Trophoblast cell (in vitro differentiated cells and primary cell): ENCODE measurements at places on chromosomes 7 and 10.

DNA sequence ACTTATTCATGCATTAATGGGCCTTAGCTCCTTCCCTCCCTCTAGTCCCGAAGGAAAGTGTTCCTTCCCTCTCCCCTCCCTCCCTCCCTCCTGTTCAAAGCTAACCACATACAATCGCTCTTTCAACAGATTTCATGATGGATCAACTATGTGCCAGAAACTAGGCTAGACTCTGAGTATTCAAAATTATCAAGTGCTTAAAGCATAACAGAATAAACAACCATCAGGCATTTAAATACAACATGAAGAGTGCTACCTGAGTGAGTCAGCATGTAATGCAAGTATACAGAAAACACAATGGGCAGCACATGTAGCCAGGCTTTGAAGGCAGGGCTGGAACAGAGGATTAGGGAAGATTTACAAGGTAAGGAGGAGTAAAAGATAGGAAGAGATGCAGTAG is 11.3 kb downstream of the CHCHD3 start:
- H3K36me3 ChIP-seq = peaks cover 4% of the 10 kb centered on the region
- no peak overlapping the region for H3K4me3 ChIP-seq
- no peak overlapping the region for H3K27ac ChIP-seq
- no peaks in the 10 kb centered on the region for H3K27me3 ChIP-seq

DNA sequence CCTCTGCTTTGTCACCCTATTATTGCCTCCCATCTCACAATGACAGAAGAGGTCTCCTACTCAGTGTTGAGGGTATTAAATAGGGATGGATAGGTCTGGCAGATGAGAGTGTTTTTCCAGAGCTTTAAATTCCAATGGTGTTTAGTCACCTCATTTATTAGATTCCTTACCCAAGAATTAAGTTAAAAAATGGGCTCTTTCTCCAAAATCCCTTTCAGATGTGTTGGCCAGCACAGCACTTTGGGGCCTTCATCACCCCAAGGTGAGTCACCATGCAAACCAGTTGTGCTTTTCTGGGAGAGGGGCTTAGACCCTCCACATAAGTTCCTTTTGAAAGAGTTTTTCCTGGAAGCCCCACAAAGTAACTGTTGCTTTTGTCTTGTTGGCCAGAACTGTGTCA is 78.4 kb downstream of the CYP26A1 start:
- no peak overlapping the region for H3K4me3 ChIP-seq
- no peaks in the 10 kb centered on the region for H3K27me3 ChIP-seq
- peaks cover 15% of the 10 kb centered on the region for H3K4me1 ChIP-seq
- peak overlapping the region; percentile 85 for H3K27ac ChIP-seq
- peak; percentile 29 for DNase-seq
- H3K36me3 ChIP-seq = no peaks in the 10 kb centered on the region

DNA sequence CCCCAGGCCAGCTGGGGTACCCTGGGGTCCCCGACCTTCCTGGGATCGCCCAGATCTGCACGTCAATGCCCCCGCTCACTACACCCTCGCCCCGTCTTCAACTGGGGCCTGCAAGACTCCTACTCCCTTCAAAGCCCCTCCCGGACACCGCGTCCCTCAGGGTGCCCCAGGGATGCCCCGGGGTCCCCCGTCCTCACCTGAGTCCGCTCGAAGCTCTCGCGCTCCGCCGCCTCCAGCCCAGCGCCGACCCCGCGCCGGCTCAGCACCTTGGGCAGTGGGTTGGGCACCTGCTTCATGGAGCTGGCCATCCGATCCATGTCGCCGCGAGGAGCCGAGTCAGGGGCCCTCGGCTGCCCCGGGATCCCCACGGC is at the start of gene HIP1:
Gene HIP1, minus strand, starts transcription at position 338 of the 371 bp plus-strand sequence. Its CDS starts 21 bp downstream, at position 317.
- no peak within 1 kb of the TSS for H3K27ac ChIP-seq
- H3K4me3 ChIP-seq = peak within 1 kb of the TSS; percentile 94
- H3K4me1 ChIP-seq = peaks cover 6% of the 10 kb centered on the region
- no peak for DNase-seq
- no peaks in the 10 kb centered on the region for H3K36me3 ChIP-seq
- H3K27me3 ChIP-seq = no peaks in the 10 kb centered on the region

- H3K27ac ChIP-seq = no peak overlapping the region
- H3K27me3 ChIP-seq = no peaks in the 10 kb centered on the region
- DNase-seq = peak; percentile 92
- H3K36me3 ChIP-seq = peaks cover 45% of the 10 kb centered on the region
- H3K4me1 ChIP-seq = peaks cover 4% of the 10 kb centered on the region
Observed at GRCh38 chr10:128064970-128065580, 61.1 kb downstream of the MKI67 start.

- H3K36me3 ChIP-seq = no peaks in the 10 kb centered on the region
- peak; percentile 77 for DNase-seq
- H3K4me1 ChIP-seq = no peaks in the 10 kb centered on the region
- peak overlapping the region; percentile 91 for H3K27ac ChIP-seq
Observed at GRCh38 chr7:121530227-121531174, 134.4 kb upstream of the FAM3C start.

GRCh38 chr7:93316730-93317129 is 84.6 kb downstream of the VPS50 start:
- no peaks in the 10 kb centered on the region for H3K36me3 ChIP-seq
- H3K27ac ChIP-seq = no peak overlapping the region
- H3K27me3 ChIP-seq = no peaks in the 10 kb centered on the region
- no peaks in the 10 kb centered on the region for H3K4me1 ChIP-seq
- H3K4me3 ChIP-seq = no peak overlapping the region

DNA sequence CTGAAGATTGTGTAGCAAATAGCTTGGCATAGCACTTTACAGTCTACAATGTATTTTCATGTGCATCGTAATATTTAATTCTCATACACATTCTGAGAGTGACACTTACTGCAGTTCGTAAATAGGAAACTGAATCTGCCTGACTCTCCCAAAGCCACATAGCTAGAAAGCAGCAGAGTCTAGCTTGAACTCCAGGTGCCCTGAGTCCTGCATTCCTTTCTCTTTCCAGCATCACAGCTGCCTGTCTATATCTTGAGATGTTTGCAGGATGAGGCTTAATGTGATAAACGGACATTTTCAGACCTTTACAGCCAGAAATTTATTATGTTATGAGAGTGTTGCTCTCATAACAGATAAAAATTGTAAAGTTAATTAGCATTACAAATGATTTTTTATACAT is 132.9 kb upstream of the PLXDC2 start:
- H3K36me3 ChIP-seq = no peaks in the 10 kb centered on the region
- DNase-seq = peak; percentile 72
- H3K4me1 ChIP-seq = no peaks in the 10 kb centered on the region
- no peak overlapping the region for H3K27ac ChIP-seq
- H3K4me3 ChIP-seq = no peak overlapping the region

- H3K27ac ChIP-seq = no peak overlapping the region
- no peak overlapping the region for H3K4me3 ChIP-seq
- DNase-seq = no peak
- H3K27me3 ChIP-seq = no peaks in the 10 kb centered on the region
Observed at GRCh38 chr7:26237035-26237807, 35.7 kb downstream of the CBX3 start.

GRCh38 chr7:127437837-127438236 is 45.3 kb upstream of the ZNF800 start:
- no peaks in the 10 kb centered on the region for H3K36me3 ChIP-seq
- H3K27me3 ChIP-seq = no peaks in the 10 kb centered on the region
- H3K27ac ChIP-seq = no peak overlapping the region
- H3K4me3 ChIP-seq = no peak overlapping the region
- no peaks in the 10 kb centered on the region for H3K4me1 ChIP-seq

DNA sequence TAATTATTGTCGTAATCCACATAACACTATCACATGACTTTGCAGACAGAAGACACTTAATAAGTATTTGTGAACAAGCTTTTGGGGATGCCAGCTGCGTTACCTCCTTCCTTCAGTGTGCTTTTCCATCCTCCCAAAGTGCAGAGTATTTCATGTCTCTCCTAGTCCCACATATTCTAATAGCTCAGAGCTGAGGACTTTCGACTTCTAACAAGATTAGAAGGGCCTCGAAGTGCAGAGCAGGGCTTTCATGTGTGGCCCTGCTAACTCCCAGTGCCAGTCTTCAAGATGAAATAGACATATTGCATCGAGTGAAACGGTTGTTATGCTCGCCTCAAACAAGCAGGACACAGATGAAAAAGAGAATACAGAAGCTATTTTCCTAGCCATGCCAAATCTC is 125.7 kb upstream of the RNF32 start:
- H3K4me3 ChIP-seq = no peak overlapping the region
- no peak for DNase-seq
- no peaks in the 10 kb centered on the region for H3K36me3 ChIP-seq
- H3K27me3 ChIP-seq = no peaks in the 10 kb centered on the region
- H3K27ac ChIP-seq = no peak overlapping the region

- H3K36me3 ChIP-seq = peaks cover 27% of the 10 kb centered on the region
- no peak overlapping the region for H3K4me3 ChIP-seq
- no peak overlapping the region for H3K27ac ChIP-seq
- no peak for DNase-seq
- H3K4me1 ChIP-seq = no peaks in the 10 kb centered on the region
Observed at GRCh38 chr10:33211106-33211878, 123.2 kb downstream of the NRP1 start.
